ENCODE measurements at places on chromosomes 16 and 17.

GRCh38 chr16:75138636-75139035 is 9.7 kb upstream of the ZFP1 start:
- no peak for DNase-seq

DNA sequence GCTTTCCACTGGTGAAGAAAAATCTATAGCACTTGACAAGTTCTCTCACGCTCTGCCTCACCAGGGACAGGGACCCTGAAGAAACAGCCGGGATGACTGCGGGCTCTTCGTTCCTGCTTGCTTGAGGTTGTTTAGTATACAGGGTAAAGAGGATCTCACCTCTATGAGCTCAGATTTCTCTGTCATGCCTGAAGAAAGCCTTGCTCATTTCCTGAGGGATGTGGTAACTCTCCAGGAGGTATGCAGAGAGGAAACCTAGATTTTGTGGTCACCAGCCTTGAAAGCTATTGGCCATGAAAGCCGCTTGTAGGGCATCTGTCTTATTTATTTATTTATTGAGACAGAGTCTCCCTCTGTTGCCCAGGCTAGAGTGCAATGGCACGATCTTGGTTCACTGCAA is 23.2 kb downstream of the USP43 start:
- DNase-seq, result no peak

GRCh38 chr16:66758086-66758485 is 6.7 kb upstream of the DYNC1LI2 start:
- no peak for DNase-seq

DNA sequence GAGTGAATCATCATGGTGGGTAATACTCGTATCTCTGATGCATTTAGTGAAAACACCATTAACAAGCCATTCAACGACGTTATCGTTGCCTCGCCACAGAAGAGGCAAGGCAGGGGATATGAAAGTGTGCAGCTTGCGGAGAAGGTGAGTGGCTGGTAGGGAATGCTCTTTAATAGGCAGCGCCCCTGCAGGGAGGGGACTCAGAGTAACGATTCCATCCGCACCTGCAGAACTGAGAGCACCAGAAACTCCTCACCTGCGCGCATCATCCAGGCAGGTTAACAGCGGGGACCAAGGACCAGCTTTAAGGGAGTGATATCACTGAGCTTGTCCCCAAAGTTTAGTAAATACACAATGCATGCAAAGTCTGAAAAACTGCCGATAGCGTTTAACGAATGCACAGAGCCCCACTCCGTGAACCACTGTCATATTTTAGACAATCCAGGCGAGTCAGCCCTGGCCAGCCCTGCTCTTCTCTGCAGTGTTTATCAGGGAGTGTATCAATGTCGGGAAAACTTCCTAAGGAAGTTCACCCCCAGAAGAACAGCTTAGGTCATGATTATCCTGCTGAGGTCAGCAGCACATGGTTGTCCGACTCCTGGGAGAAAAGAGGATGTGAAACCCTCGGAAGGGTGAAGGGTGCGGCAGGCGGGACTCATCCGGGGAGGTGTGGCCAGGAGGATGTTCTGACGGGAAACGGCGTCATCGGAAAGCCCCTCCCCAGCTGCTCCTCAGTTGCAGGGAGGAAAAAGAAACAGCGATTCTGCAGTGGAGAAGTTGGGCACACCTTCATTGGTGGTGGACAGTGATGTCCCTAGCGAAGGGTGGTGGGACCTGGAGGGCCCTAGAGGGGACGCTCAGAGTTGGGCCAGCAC is 68.5 kb upstream of the DNAH17 start:
- peak; percentile 68 for DNase-seq

DNA sequence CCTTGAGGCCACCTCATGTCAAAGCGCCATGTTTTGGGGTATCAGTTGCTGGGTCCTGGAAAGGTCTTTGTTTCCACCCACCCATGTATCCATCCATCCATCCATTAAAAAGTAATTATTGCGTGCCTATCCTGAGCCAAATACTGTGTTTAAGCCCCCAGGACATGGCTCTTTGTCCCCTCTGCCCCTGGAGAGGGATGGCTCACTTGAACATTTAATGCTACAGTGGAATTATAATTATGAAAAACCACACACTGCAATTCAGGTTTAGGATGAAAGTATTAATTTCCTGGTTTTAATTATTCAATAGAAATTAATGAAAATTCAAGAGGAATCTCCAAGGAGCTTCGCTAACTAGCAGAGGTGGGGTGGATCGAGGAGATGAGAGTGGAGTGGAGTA is 97.8 kb downstream of the MGAT5B start:
- DNase-seq, result no peak

- no peak for DNase-seq
Measured at GRCh38 chr16:79767421-79768275, 167.1 kb upstream of the MAF start.

GRCh38 chr16:10141671-10142070 is 40.6 kb downstream of the GRIN2A start:
- no peak for DNase-seq

DNA sequence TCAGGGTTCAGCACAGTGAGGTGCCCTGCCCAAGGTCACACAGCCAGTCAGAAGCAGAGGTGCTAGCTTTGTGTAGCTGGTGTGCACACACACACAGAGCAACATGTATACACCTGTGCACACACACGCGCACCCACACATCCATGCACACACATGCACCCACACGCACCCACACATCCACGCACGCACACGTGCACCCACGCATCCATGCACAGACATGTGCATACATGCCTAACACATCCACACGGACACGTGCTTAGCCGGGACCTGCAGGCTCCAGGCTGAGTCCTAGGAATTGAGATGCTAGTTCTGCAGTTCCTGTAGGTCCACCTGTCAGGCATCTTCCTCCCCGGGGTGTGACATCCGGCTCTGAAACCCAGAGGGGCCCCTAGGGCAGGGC is 13.0 kb upstream of the DPEP1 start:
- no peak for DNase-seq

- no peak for DNase-seq
Measured at GRCh38 chr16:366476-366875, 3.9 kb downstream of the MRPL28 start.

- no peak for DNase-seq
Measured at GRCh38 chr16:79714440-79714839, 113.9 kb upstream of the MAF start.

DNA sequence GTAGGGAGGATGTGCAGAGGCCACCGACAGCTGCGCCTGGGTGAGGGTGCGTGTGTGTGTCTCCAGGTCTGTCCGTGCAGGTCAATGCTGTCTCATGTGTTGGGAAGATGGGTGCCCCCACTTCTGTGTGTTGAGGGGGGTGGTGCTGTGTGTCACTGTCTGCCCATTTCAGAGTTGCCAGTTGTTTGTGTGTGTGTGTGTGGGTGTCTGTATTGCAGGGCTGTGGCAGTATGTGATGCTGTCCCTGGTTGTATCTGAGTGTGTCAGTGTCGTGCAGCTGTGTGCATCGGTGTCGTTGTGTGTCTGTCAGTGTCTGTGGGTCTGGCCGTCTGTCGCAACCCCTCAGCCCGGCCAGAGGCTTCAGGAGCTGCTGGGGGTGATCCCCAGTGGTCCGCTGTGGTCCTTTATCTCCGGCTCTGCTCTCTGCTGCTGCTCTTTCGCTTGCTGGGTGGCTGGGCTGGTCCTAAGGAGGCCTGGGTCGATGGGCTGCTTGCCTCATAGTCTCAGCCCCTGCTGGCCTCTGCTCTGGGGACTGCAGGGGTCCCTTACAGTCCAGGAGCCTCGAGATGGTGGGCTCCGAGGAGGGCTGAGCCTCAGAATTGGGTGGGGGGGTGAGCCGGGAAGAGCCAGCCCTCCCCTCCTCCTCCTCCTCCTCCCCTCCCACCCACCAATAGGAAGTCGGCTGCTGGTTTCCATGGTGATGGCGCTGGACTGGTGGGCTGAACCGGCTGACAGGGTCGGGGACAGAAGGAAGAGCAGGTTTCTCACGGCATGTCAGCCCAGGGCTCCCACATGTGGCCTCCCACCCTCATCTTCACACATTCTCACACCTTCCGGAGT is at the start of gene TSPOAP1:
Gene TSPOAP1 (minus strand): TSS at position 601 of the 840 bp plus-strand sequence. CDS start 875 bp downstream, outside the sequence.
- peak; percentile 82 for DNase-seq

GRCh38 chr17:49881054-49881402 is 33.2 kb upstream of the TAC4 start:
- DNase-seq, result no peak

DNA sequence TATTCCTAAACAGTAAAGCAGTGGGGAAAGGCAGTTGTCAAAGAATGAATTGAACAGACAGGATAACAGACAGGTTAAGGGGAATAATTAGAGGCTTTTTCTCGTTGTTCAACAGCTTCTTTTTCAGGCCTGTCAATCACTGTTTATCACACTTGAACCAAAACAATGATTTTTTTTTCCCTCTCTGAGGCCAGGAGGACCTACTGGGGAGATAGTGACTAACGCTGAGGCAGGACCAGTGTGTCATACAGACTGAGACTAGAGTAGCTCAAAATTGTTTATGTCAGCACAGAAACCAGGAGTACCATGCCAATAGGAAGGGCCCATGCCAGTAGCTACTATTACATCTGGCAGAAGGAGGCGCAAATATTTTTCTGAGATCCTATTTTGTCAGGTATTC is 41.3 kb upstream of the NLK start:
- DNase-seq, result no peak

DNA sequence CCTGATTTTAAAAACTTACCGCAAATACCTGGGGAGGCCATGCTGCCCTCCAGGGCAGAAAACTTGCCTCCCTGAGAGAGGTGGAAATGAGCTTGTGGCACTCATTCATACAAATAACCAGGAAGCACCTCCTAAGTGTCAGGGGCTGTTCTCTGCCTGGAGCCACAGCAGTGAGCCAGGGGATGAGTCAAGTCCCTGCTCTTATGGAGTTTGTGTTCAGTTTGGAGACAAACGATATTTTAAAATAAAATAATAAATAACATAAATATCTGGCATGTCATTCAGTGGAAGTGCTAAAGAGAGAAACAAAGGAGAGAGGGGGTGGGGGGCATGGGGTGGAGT is 313.8 kb downstream of the C16orf95 start:
- no peak for DNase-seq

GRCh38 chr17:29563816-29564215 is 3.0 kb downstream of the ABHD15 start:
- no peak for DNase-seq

DNA sequence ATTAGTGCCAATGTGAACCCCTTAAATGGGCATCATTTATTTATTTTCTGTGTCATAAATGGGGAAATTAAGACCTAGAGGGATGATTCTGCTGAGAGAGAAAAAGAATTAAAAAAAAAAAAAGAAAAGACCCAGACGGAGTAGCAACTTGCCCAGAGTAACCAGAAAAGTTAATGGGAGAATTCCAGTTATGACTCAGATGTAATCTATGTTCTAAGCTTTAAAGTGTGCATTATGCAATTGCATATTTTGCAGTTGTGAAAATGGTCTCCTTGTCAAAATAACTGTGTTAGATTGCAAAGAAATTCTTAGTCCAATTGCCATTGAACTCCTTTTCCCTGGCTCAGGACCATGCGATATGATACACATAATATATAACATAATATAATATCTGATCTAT is 38.6 kb upstream of the TBX2 start:
- no peak for DNase-seq

- DNase-seq, result no peak
Measured at GRCh38 chr16:10253409-10253808, 71.2 kb upstream of the GRIN2A start.

- peak; percentile 18 for DNase-seq
Measured at GRCh38 chr16:30924076-30924912, 922 bp downstream of the FBXL19 start.

- DNase-seq, result no peak
Measured at GRCh38 chr17:50582741-50583140, 22.2 kb downstream of the CACNA1G start.

- no peak for DNase-seq
Measured at GRCh38 chr17:82402865-82403264, 15.3 kb upstream of the HEXD start.

DNA sequence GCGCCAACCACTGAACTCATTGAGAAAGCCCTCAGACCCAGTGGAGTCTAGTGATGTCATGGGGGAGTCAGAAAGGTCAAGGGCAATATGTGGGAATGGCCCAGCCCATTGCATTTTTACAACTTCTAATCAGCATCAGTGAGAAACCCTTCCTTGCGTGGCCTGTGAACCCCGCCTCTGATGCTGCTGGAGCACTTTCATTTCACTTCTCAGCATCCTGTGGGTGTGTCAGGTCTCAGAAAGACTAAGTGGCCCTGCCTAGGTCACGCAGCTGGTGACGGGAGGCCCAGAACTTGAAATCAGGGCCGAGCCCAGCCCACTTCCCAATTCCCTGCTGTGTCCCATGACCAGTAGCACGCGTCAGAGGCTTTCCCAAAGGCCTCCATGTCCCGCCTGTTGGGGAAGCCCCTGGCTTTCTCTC is 6.1 kb downstream of the DNAI2 start:
- DNase-seq, result peak; percentile 41

DNA sequence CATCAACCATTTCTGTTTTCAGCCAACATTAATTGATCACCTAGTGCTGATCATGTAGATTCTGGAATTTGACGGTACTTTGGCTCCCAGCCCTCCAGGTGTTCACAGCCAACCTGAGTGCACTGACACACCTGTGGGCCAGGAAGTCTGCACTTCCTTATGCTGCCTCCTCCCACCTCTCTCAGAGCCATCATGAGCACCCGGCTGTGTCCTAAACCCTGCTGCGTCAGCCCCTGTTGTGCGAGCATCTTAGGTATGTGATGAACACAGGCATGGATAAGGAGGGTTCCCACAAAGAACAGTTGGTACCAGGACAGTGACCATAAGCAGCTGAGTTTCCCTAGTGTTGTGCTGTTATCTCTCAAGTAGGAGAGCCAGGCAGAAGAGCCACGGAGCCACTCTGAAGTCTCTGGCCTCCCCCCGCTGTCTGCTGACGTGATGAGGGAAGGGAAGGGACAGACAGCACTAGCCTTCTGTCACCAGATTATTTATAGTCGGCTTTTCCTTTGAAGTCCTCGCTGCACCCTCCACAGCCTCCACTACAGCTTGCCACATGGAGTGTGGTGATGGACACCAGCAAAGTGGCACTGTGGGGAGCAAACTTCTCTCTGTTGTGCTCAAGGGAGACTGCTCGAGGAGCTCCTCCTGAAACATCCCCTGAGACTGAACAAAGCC is 162.8 kb upstream of the ANKFN1 start:
- no peak for DNase-seq

DNA sequence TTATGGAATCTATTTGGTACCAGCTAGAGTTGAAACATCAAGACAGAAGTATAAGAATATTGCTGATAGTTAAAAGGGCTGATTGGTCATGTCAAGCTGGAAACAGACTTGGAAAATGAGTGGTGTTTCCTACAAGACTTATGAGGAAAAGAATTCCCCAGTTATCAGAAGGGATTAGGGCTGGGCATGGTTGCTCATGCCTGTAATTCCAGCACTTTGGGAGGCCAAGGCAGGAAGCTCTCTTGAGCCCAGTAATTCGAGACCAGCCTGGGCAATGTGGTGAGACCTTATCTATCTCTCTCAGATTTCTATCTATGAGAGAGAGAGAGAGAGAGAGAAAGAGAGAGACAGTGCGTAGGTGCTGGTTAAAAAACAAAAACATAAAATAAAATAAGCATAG is 139.5 kb upstream of the PMFBP1 start:
- no peak for DNase-seq

DNA sequence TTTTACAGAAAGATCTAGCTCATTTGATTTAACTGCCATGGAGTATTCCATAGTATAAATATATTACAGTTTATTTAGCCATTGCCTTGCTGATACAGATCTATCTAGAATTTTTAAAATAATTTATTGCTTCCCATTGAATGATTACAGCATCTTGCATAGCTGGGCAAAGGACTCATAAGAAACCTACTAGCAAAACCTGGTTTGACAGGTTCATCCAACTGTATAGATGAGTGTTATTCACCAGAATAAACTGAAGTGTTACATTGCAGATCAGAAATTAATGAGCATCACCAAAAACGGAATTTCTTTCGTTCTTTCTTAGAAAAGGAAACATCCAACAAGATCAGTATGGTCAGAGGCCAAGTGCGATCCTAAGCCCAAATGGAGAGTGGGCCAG is 202.2 kb upstream of the CACNG5 start:
- DNase-seq, result no peak

Measured in stimulated activated CD4-positive, alpha-beta T cell treated with anti-CD3 and anti-CD28 coated beads, Interleukin-4, amount 100 ng/mL, for 1 hour (primary cell).